ENCODE measurements at places on chromosomes 16 and 17. TPM values are rescaled to one million over a fixed set of nuclear protein-coding genes. Genes with fewer than 3 reads are reported as not detected.

TADA2A gene
- total RNA-seq, result 16.3 TPM

DPEP1 gene
- total RNA-seq, result not detected

TMEM100 gene
- total RNA-seq, result 2.1 TPM

CES5A gene
- total RNA-seq, result not detected

ESRP2 gene
- not detected for total RNA-seq

EVI2A gene
- 11.0 TPM for total RNA-seq

RBBP6 gene
- 37.6 TPM for total RNA-seq

Data from fibroblast of the aortic adventitia (primary cell).